ENCODE measurements at places on chromosomes 1 and 21. TPM values are rescaled to one million over a fixed set of nuclear protein-coding genes. Genes with fewer than 3 reads are reported as not detected.

- H3K27me3 ChIP-seq: peaks cover 6% of the 10 kb centered on the region
- DNase-seq: no peak
- H3K36me3 ChIP-seq: no peaks in the 10 kb centered on the region
- peaks cover 46% of the 10 kb centered on the region for H3K4me1 ChIP-seq
- H3K4me3 ChIP-seq: peak overlapping the region; percentile 53
- no peak overlapping the region for H3K27ac ChIP-seq
Observed at GRCh38 chr1:40310983-40311642, 6.0 kb downstream of the COL9A2 start.

Gene FBXO42
- 18.2 TPM for total RNA-seq

DNA sequence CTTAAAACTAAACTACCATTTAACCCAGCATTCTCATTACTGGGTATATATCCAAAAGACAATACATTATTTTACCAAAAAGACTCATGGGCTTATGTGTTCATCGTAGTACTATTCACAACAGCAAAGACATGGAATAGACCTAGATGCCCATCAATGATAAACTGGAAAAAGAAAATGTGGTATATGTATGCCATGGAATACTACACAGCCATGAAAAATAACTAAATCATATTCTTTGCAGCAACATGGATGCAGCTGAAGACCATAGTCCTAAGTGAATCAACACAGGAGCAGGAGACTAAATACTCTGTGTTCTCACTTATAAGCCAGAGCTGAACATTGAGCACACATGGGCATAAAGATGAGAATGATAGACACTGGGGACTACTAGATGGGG lies 645.1 kb upstream of the B3GALT2 start:
- no peaks in the 10 kb centered on the region for H3K36me3 ChIP-seq
- H3K4me3 ChIP-seq: no peak overlapping the region
- DNase-seq: no peak
- H3K4me1 ChIP-seq: no peaks in the 10 kb centered on the region

Gene RGS4
- not detected for total RNA-seq

GRCh38 chr21:41458121-41458520 lies 32.1 kb downstream of the MX1 start:
- DNase-seq: no peak
- no peak overlapping the region for H3K4me3 ChIP-seq
- H3K27me3 ChIP-seq: no peaks in the 10 kb centered on the region
- H3K36me3 ChIP-seq: no peaks in the 10 kb centered on the region

- no peak overlapping the region for H3K4me3 ChIP-seq
- no peak overlapping the region for H3K27ac ChIP-seq
- no peaks in the 10 kb centered on the region for H3K27me3 ChIP-seq
- DNase-seq: no peak
Observed at GRCh38 chr1:9807541-9807940, 16.2 kb downstream of the CLSTN1 start.

DNA sequence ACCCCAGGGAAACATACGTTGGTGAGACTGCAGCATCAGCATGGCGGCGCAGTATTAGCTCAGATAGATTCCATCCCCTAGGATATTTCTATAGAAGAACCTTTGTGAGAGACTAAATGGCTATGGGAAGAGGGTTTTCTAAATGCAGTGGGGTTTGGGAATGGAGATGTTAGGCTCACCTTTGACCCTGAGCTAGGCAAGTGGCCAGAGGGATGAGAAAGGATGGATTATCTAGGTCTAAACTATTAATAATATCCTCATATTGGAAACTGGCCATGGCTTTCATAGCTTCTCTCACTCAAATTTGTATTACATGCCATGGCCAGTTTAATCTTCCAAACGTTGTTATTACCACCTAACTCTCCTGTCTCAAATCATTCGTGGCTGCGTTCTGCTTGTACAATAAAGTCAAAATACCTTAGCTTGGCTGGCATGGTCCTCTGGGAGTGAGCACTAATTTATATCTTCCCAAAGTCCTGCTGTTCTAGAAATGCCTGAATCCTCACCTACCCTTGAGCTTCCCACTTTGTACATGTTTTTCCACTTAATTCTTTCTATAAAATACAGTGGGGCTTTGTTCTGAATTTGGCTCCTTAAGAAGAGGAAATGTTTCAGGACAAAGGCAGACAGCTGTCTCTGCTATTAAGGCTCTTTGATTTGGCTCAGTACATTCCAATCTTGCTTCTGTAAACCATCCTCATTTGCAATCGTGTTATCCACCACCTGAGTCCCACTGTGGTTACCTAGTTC lies 31.0 kb upstream of the COG2 start:
- DNase-seq: no peak
- no peaks in the 10 kb centered on the region for H3K36me3 ChIP-seq
- H3K4me1 ChIP-seq: no peaks in the 10 kb centered on the region
- H3K27ac ChIP-seq: no peak overlapping the region
- no peak overlapping the region for H3K4me3 ChIP-seq
- peaks cover 29% of the 10 kb centered on the region for H3K27me3 ChIP-seq

- H3K36me3 ChIP-seq: no peaks in the 10 kb centered on the region
- no peaks in the 10 kb centered on the region for H3K27me3 ChIP-seq
- no peaks in the 10 kb centered on the region for H3K4me1 ChIP-seq
- no peak for DNase-seq
- no peak overlapping the region for H3K4me3 ChIP-seq
Observed at GRCh38 chr1:240116831-240117769, 25.4 kb downstream of the FMN2 start.

Gene CD247
- total RNA-seq: 178 TPM

Gene SPRR2G
- total RNA-seq: not detected

GRCh38 chr21:38048167-38048566 lies 131.9 kb upstream of the KCNJ6 start:
- no peak overlapping the region for H3K4me3 ChIP-seq
- no peak for DNase-seq
- H3K4me1 ChIP-seq: no peaks in the 10 kb centered on the region
- H3K27ac ChIP-seq: no peak overlapping the region

DNA sequence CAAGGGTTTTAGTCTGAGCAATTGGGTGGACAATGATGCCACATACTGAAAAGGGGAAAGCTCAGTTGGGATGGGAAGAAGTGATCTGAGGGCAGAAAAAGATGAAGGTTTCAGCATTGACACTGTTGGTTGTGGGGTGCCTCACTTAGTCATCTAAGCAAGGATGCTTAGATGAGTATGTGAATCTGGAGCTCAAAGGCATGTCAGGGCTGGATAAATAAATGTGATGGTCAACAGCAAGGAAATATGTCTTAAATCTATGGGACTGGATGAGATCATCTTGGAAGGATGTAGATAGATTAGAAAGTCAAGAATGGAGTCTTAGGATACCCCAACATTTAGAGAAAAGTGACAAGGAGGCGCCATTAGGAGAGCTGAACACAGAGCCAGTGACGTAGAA lies 114.6 kb downstream of the ZBTB18 start:
- H3K4me3 ChIP-seq: no peak overlapping the region
- no peaks in the 10 kb centered on the region for H3K4me1 ChIP-seq
- H3K36me3 ChIP-seq: no peaks in the 10 kb centered on the region
- no peak overlapping the region for H3K27ac ChIP-seq
- DNase-seq: no peak
- H3K27me3 ChIP-seq: no peaks in the 10 kb centered on the region

Gene EPHA8
- total RNA-seq: not detected

DNA sequence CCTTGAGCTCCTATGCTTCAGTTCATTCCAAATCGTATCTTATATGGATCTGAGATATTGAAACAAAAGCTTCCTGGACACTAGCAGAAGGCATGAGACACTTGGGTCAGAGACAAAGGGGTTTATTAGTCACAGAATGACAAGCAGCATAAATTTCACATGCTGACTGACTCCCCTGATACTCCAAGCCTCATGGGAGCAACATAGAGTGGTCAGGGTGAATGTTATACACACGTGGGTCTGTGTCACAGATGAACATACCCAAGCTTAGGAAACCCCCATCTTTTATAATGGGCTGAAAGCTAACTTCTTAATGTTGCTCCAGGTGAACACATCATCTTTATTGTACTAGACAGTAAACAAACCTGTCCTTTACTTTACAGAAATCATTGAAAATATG lies 599.9 kb upstream of the RGS18 start:
- no peaks in the 10 kb centered on the region for H3K27me3 ChIP-seq
- no peak overlapping the region for H3K4me3 ChIP-seq
- no peak overlapping the region for H3K27ac ChIP-seq
- DNase-seq: no peak
- no peaks in the 10 kb centered on the region for H3K36me3 ChIP-seq

- H3K27ac ChIP-seq: peak overlapping the region; percentile 30
- no peaks in the 10 kb centered on the region for H3K36me3 ChIP-seq
Observed at GRCh38 chr1:183310753-183311479, 107.3 kb downstream of the NMNAT2 start.

Gene CR1
- 0.09 TPM for total RNA-seq

Gene CD2
- 232 TPM for total RNA-seq

- DNase-seq: no peak
- no peak overlapping the region for H3K4me3 ChIP-seq
- H3K36me3 ChIP-seq: no peaks in the 10 kb centered on the region
- H3K4me1 ChIP-seq: peaks cover 18% of the 10 kb centered on the region
- peaks cover 18% of the 10 kb centered on the region for H3K27me3 ChIP-seq
Observed at GRCh38 chr21:25366116-25366515, 241.2 kb downstream of the MRPL39 start.

Gene TRAPPC10
- 72.6 TPM for total RNA-seq

GRCh38 chr1:118151312-118151937 lies 33.6 kb downstream of the SPAG17 start:
- no peak overlapping the region for H3K4me3 ChIP-seq
- H3K27me3 ChIP-seq: no peaks in the 10 kb centered on the region
- no peaks in the 10 kb centered on the region for H3K4me1 ChIP-seq
- DNase-seq: peak; percentile 29

Gene CLCA4
- not detected for total RNA-seq

GRCh38 chr1:108129999-108130398 lies 70.1 kb downstream of the SLC25A24 start:
- peaks cover 5% of the 10 kb centered on the region for H3K36me3 ChIP-seq
- H3K4me1 ChIP-seq: no peaks in the 10 kb centered on the region
- no peaks in the 10 kb centered on the region for H3K27me3 ChIP-seq
- no peak for DNase-seq
- no peak overlapping the region for H3K27ac ChIP-seq

- H3K4me1 ChIP-seq: peaks cover 25% of the 10 kb centered on the region
- H3K27me3 ChIP-seq: no peaks in the 10 kb centered on the region
- DNase-seq: peak; percentile 86
- no peak overlapping the region for H3K27ac ChIP-seq
Observed at GRCh38 chr21:43646550-43647260, 12.6 kb downstream of the HSF2BP start.

Gene PROK1
- not detected for total RNA-seq

DNA sequence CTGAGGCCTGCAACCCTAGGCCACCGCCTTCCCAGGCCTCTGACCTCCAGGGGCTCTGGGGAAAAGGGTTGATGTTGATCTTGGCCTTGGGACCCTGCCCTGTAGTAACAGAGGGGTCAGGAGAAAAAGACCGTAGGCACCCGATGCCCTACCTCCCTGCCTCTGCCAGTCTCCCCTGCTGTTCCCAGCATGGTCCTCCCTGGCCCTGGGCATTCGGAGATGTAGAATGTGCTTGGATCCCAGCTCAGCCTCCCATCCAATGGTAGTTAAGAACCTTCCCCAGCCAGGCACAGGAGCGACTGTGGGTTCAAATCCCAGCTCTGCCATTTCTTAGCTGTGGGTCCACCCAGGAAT lies 72.0 kb upstream of the TARDBP start:
- H3K4me1 ChIP-seq: peaks cover 58% of the 10 kb centered on the region
- no peak for DNase-seq
- H3K36me3 ChIP-seq: no peaks in the 10 kb centered on the region
- no peak overlapping the region for H3K27ac ChIP-seq

- no peaks in the 10 kb centered on the region for H3K27me3 ChIP-seq
- no peak overlapping the region for H3K4me3 ChIP-seq
- no peak for DNase-seq
- H3K4me1 ChIP-seq: peaks cover 16% of the 10 kb centered on the region
- no peak overlapping the region for H3K27ac ChIP-seq
Observed at GRCh38 chr1:94095744-94096469, 25.0 kb downstream of the ABCA4 start.

Gene SPATA45
- total RNA-seq: not detected

DNA sequence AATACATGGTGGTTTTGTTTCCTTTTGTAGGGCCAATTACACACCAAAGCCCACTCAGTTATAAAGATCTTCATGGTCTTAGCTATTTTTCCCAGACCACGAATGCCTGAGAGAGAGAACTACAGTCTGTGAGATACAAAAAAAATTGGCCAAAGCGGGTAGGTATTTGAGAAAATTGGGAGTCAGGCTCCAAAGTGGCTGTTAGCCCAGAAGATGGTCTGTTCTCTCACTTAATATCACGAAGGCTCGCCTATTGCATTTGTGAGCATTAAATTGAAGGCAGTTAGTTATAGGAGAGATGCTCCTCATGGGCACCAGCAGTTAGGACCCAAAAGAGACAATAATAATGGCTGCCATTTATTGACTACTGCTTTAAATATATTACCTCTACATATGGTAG lies 342.7 kb downstream of the PLPP3 start:
- no peak overlapping the region for H3K4me3 ChIP-seq
- H3K27ac ChIP-seq: no peak overlapping the region
- H3K27me3 ChIP-seq: peaks cover 3% of the 10 kb centered on the region
- no peaks in the 10 kb centered on the region for H3K4me1 ChIP-seq
- no peak for DNase-seq
- no peaks in the 10 kb centered on the region for H3K36me3 ChIP-seq

DNA sequence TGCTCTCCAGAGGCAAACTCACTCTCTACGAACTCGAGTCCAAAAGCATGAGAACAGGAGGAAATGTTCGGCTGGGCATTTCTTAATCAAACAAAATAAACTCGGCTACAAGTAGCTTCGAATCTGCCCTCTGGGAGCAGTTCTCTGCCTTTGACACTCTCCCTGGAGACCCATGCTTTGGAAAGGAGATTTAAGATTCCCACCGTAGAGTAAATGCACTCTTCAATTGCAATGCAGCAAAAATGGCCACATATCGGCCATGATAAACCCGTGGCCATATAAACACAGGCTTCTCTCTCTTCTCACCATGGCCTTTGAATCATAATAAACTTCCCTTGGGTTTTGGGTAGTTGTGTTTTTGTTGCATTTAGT lies 215.4 kb downstream of the TOMM20 start:
- H3K27ac ChIP-seq: no peak overlapping the region
- no peak overlapping the region for H3K4me3 ChIP-seq
- DNase-seq: no peak
- no peaks in the 10 kb centered on the region for H3K36me3 ChIP-seq
- peaks cover 29% of the 10 kb centered on the region for H3K4me1 ChIP-seq

All from activated T-cell treated with anti-CD3 and anti-CD28 coated beads, Interleukin-2, amount 50 U/mL, for 72 hours (primary cell).